ENCODE measurements at places on chromosomes 5 and 9. TPM values are rescaled to one million over a fixed set of nuclear protein-coding genes. Genes with fewer than 3 reads are reported as not detected.
A peak's percentile ranks its signal among the peaks of the same experiment; 100 is the strongest.

- no peak for DNase-seq
- H3K27me3 ChIP-seq = peaks cover 56% of the 10 kb centered on the region
- no peak overlapping the region for H3K27ac ChIP-seq
- H3K4me3 ChIP-seq = no peak overlapping the region
Observed at GRCh38 chr5:137609127-137609526, 110.0 kb upstream of the SPOCK1 start.

GCNT1 gene
- 6.4 TPM for total RNA-seq

GRCh38 chr9:129548571-129549135 is 72.2 kb downstream of the C9orf50 start:
- peaks cover 52% of the 10 kb centered on the region for H3K27me3 ChIP-seq
- no peak overlapping the region for H3K27ac ChIP-seq
- peaks cover 2% of the 10 kb centered on the region for H3K36me3 ChIP-seq
- H3K4me3 ChIP-seq = peak overlapping the region; percentile 21
- H3K4me1 ChIP-seq = peaks cover 7% of the 10 kb centered on the region

GRCh38 chr5:126274076-126274762 is 149.0 kb upstream of the GRAMD2B start:
- no peaks in the 10 kb centered on the region for H3K27me3 ChIP-seq
- H3K4me1 ChIP-seq = peaks cover 3% of the 10 kb centered on the region
- peaks cover 3% of the 10 kb centered on the region for H3K36me3 ChIP-seq
- no peak overlapping the region for H3K27ac ChIP-seq

IFNA2 gene
- total RNA-seq = not detected

GRCh38 chr9:114138552-114138971 is 16.8 kb upstream of the COL27A1 start:
- no peaks in the 10 kb centered on the region for H3K4me1 ChIP-seq
- no peak overlapping the region for H3K27ac ChIP-seq
- peaks cover 53% of the 10 kb centered on the region for H3K27me3 ChIP-seq
- no peak overlapping the region for H3K4me3 ChIP-seq
- H3K36me3 ChIP-seq = peaks cover 2% of the 10 kb centered on the region

SPINK4 gene
- total RNA-seq = not detected

DNA sequence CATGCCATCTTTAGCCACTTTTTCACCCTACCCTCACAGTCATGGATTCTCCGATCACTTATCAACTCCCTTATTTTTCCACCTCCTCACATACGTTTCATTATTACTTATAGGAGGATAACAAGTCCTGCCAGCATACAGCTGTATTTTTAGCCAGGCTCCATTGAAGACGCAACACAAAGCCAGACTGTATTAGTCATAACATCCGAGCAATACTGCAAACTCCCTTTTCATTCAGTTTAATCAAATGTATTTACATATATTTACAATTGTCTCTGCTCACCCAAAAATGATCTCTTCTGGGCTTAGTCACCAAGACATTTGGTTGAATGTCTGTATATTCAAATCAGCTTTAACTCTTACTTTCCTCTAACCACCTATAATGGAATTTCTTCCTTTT is 126.4 kb upstream of the PRLR start:
- H3K27me3 ChIP-seq = peaks cover 15% of the 10 kb centered on the region
- no peaks in the 10 kb centered on the region for H3K36me3 ChIP-seq
- H3K4me1 ChIP-seq = no peaks in the 10 kb centered on the region
- no peak overlapping the region for H3K4me3 ChIP-seq

SLC25A2 gene
- total RNA-seq = 0.65 TPM

DNA sequence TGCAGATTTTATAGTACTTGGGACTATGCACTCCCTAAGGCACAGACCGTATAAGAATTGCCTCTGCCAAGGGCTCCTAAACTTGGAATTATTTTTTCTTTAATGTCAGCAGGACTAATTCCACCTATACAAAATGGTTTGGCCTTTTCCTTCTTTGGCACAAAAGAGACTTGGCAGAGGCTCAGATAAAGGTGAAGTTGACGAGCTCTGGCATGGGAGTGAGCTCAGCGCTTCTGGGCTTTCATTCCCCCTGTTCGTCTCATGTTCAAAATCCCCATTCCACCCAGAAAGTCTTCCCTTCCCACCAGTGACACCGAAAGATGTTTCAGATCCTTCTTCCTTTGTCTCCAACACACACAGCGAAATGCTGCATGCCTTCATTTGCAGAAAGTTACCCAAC is 61.2 kb downstream of the F2RL2 start:
- H3K36me3 ChIP-seq = peaks cover 11% of the 10 kb centered on the region
- H3K4me1 ChIP-seq = peaks cover 21% of the 10 kb centered on the region
- no peak overlapping the region for H3K4me3 ChIP-seq

LEAP2 gene
- 0.47 TPM for total RNA-seq

DNA sequence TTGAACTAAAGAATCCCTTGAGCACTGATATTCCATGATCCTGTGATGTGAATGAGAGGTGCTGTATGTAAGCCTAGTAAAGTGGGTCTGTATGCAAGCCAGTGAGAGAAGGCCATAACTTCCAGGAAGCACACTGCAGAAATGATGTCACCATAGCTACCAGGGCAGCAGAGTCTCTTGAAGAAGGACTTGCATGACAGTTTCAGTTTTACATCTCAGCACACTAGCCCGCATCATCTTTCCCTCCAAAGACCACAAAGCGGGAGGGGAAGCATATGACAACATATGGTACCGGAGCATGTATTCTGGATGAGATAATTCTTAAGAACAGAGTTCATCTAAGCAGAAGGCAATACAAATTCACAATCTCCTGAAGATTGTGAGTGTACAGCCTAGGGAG is 37.6 kb upstream of the MAST4 start:
- no peak for DNase-seq
- no peak overlapping the region for H3K4me3 ChIP-seq
- peaks cover 4% of the 10 kb centered on the region for H3K4me1 ChIP-seq
- H3K27ac ChIP-seq = no peak overlapping the region
- no peaks in the 10 kb centered on the region for H3K36me3 ChIP-seq
- H3K27me3 ChIP-seq = peaks cover 8% of the 10 kb centered on the region

DNA sequence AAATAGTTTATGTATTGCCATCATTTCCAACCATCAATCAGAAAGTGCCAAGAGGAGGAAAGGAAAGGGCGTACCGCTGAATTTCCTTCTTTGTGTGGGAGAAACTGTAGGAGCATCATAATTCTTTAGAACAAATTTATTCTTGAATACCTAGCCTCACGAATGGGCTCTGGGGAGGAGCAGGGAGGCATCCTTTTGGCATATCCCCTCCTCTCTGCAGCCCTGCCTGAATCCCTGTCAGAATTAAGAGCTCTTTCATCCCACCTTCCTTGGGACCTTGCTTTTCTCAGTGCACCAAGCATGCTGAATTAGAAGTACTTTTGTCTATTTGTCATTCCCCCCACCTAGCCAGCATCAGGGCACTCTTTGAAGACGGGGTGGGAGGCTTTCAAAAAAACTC is 189.4 kb downstream of the MAPKAP1 start:
- H3K27me3 ChIP-seq = no peaks in the 10 kb centered on the region
- H3K36me3 ChIP-seq = no peaks in the 10 kb centered on the region
- H3K4me1 ChIP-seq = peaks cover 31% of the 10 kb centered on the region
- DNase-seq = no peak
- H3K27ac ChIP-seq = no peak overlapping the region

Data from T-helper 17 cell (primary cell).